ENCODE measurements at places on chromosomes 7 and 10.

- DNase-seq: no peak
These were observed 4.6 kb downstream of the HMX3 start for GRCh38 chr10:123140164-123140982.

DNA sequence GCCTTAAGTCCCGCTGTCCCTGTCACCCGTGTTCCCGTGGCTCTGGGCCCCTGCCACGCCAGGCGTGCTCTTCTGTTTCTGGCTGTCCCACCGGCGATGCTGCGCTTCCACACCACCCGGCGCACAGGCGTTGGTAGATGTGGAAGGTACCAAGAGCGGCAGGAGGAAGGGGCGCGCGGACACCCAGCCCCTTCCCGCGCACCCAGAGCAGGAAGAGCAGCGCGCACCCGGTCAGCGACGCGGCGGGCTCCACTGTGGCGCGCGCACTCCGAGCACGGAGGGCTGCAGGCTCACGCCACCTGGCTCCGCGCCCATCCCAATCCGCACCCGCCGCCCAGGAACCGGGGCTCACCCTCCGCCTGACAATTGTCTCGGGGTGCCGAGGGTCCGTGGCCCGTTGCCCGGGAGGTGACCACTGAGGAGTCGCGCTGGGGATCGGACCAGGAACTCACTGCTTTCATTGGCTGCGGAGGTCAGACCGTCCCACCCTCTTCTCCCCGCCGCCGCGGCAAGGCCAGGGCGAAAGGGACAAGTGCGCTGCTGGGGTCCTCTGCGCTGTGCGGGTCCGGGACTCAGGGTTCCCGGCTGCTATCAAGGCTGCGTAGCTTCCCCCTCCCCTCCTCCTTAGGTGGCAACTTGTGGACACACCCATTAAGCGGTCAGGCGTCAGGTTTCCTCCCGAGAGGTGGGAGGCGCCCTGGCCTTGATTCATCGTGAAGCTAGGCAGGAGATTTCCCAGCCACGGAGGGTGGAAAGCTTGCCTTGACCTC, 121.6 kb upstream of the ZNF92 start:
- no peak for DNase-seq

GRCh38 chr10:49094646-49095045, 20.7 kb downstream of the VSTM4 start:
- DNase-seq: no peak

DNA sequence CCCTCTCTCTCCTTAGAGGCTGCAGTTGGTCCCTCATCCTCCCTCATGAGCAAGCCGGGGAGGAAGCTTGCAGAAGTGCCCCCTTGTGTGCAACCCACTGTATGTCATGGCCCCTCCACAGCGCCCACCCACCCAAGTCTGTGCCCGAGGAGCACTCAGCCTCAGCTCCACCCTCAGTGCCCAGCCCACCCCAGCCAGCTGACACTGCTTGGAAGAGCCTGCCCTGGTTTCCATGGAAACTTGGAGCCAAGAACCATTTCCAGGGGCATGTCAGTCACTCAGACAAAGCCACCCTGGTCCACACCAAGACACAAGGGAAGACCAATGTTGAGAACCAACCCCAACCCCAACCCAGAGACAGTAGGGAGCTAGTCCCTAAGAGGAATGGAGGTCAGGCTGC, 79.5 kb downstream of the PAX2 start:
- no peak for DNase-seq

- no peak for DNase-seq
These were observed 100.9 kb upstream of the YAE1 start for GRCh38 chr7:39465055-39465929.

DNA sequence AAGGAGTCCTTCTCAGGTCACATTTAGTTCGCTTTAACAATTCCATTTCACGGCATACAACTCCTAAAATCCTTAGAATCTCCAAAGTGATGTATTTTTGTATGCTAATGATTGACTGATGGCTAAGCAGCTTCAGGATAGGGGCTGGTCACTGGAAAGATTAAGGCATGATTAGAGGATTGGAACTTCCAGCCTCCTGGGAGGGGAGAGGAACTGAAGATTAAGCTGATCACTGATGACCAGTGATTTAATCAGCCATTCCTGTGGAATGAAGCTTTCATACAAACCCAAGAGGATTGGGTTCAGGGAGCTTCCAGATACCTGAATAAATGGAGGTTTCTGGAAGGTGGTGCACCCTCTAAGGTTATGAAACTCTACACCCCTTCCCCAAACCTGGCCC, 123.9 kb upstream of the CDK13 start:
- no peak for DNase-seq

DNA sequence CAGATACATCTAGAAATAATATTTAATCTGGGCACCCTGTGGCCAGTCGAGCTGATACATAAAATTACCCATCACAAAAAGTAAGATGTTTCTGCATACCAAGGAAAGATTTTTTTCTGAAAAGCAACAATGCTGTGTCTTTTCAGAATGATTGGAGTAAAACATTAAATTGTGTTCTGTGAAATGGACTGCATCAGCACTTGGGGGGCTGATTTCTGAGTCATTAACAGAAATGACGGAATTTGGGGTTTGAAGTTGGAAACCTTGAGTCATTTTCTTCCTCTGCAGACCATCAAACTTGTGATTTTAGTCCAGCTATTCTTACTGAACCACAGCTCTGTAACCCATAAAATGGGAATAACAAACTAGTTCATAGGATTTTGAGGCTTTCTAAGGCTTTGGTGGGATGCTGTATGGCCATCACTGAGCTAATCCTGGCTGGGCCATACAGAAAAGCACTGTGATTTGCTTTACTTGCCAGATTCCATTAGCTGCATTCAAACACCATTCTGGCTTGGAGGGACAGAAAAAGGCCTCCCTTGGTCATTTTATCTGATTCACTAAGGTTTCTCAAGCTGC, 739.4 kb upstream of the IGFBP3 start:
- DNase-seq: no peak

DNA sequence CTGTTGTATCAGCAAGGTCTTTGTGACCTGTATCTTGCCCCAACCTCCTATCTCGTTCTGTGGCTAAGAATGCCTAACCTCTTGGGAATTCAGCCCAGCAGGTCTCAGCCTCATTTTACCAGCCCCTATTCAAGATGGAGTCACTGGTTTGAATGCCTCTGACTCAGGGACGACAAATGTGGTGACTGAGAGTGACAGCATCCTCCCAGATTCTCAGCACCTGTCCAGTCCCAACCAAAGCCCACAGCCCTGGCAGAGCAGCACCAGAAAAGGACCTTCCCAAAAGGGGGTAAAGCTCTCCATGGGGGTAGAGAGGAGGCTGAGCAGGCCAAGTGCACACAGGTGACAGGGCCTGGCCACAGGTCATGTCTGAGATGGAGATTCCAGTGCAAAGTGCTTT, 35.4 kb upstream of the GPAM start:
- no peak for DNase-seq

GRCh38 chr10:35346248-35346647, 9.9 kb downstream of the CCNY start:
- no peak for DNase-seq

GRCh38 chr7:84145892-84146291, 48.7 kb downstream of the SEMA3A start:
- no peak for DNase-seq

DNA sequence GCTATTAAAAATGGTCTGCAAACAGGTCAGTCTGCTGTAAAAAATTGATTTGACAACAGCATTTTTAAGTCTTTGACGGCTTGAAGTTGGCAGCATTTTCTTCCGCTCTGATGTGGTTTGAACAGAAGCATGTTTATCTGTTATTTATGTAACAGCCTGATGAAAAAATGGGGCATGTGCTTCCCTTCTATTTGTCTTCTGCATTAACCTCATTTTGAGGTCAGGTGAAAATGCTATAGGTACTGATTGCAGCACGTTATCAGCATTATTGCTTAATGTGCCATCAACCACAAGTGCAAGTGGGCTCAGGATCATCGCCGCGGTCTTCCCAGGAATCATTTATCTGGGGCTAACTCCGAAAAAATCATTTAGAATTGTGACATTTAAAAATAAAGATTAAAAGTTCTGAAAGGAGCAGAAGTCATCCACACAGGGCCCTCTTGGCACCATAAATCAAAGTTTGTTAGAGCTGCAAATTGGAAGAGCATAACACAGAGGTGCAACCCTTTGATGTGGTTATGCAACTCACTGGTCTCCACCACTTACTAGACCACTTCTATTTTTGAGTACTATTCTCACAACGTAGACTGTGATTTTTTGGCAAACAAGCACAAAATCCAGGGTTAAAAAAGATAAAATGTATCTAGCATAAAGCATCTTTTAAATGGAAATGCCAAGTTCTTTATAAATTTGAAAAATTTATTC, 307.7 kb downstream of the MDFIC start:
- DNase-seq: no peak

- DNase-seq: no peak
These were observed 1.0 kb downstream of the CRPPA start for GRCh38 chr7:16420329-16420648.

- no peak for DNase-seq
These were observed 153.3 kb upstream of the INSYN2A start for GRCh38 chr10:127349737-127350136.

DNA sequence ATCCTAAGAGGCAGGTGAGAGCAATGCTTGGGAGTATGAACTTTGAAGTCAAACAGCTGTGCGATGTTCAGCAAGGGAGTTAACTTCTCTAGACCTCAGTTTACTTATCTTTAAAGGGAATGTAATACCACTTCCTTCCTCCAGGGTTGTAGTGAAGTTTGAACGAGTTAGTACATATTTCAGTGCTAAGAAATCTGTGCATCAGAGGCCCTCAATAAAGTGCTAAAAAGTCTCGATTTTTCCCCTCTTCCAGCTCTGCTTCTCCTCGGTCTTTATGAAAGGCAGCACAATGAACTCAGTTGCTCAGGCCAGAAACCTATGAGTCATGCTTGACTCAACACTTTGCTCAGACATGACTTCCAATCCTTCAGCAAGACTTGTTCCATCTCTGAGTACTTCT, 418.9 kb downstream of the MDFIC start:
- DNase-seq: no peak

- no peak for DNase-seq
These were observed 162.2 kb upstream of the FAM3C start for GRCh38 chr7:121558288-121558687.

DNA sequence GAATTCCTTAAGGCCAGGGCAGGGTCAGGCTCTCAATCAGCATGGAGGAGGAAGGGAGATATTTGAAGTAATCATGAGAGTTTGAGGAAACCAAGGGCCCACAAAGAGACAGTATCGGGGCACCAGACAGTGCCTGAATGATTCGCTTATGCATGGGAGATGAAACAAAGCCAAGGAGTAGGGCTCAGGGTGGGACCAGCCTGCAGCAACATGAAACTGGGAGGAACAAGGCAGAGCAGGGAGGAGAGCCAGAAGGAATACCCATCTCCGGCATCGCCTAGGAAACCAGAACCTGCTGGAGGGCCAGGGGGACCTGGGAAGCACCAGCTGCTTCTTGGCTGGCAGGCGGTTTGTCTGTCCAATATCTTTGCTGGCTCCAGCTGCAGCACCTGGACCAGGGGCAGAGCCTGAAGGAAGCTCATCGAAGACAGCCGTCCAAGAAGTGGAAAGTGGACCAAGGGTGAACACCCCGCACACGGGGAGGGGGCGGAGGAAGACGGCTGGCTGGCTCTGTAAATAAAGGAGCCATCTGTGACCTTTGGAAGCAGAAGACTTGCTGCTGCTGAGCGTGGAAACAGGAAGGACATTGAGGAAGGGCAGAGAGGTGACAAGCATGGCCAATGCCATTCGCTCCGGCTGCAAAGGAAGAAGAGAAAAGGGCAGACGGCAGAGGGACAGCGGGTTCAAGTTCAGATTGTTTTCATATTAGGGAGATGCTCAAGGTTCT, 34.4 kb upstream of the ECHDC3 start:
- no peak for DNase-seq

- DNase-seq: no peak
These were observed 26.7 kb downstream of the ZCWPW1 start for GRCh38 chr7:100401811-100402210.

DNA sequence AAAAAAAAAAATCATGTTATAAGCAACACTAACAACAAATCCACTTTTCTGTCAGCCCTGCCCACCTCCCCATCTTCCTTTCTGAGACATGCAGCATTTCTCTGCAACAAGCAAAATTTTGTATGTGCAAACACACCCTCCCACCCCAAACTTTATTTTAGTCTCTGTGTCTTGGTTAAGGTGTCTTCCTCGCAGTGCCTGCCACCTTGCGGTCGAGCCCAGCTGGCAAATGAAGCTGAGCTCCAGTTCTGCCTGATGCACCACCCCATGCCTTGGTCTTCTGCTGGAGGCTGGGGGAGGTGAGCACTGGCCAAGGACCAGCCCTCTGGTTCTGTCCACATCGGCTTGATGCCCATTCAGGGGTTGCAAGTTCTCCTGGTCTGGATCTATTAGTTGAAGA, 206.3 kb downstream of the MGMT start:
- no peak for DNase-seq

DNA sequence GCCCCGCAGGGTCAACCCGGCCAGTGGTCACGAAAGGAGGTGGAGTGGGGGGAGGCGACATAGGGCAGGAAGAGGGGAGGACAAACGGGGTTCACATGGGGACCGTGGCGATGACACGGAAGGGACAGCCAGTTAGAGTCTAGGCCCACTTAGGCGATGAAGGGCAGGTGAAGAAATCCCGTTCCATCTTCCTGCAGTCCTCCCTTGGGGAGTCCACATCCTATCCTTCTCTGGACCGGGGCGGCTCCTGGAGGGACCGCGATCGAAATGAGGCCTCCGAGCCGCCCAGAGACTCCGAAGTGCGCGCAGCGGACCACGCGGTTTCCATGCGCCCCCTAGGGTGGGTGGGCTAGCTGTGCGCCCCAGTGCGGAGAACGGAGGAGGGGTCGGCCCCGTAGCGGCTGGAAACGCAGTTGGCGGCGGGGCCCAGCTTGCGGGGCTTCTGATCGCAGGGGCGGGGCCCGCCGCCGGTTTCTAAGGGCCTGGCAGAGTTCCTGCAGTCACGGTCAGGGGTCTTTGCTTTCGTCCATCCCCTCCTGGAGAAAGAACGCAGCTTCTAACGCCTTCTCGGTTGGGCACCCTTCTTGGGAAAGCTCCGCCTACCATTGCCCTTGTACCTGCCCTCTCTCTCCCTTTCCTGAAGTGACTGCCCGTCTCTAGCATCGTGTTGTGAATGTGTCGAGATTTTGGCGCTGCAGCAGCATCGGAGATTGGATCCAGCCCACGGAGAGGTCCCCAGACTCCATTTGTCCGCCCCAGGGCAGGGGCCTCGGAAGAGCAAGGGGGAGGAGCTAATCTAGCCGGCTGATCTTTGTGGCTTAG, 17.9 kb upstream of the TMEM225B start:
- peak; percentile 60 for DNase-seq

All from stimulated activated CD8-positive, alpha-beta memory T cell treated with anti-CD3 and anti-CD28 coated beads, Interleukin-7, amount 100 ng/mL, for 4 hours (primary cell).